ENCODE measurements at places on chromosomes 3 and 15.

DNA sequence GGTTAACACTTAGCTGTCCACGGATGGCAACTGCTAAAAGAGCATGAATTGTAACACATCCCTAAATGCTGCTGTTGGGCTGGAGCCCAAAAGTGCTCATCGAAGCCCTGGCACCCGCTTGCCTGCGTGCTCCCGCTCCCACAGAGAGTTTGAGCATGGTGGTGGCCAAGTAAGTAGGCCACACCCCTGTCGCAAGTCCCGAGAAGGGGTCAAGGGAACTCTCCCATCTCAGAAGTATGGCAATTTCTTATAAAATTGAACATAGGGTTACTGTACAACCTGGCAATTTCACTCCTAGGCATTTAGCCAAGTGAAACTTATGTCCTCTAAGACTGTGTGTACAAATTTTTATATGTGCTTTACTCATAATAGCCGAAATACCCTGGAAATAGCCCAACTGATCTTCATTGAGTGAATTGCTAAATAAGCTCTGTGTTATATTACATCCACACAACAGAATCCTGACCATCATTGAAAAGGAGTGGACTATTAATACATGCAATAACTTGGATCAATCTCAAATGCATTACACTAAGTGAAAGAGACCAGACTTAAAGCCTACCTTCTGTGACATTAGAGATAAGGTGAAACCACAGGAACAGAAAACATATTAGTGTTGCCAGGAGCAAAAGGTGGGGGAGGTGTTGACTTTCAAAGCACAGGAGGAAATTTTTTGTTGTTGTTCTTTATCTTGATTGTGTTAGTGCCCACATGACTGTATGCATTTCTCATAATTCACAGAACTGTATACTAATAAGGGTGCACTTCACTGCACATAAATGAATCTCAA, 1.5 kb upstream of the GCSAM start:
- no peak for DNase-seq

DNA sequence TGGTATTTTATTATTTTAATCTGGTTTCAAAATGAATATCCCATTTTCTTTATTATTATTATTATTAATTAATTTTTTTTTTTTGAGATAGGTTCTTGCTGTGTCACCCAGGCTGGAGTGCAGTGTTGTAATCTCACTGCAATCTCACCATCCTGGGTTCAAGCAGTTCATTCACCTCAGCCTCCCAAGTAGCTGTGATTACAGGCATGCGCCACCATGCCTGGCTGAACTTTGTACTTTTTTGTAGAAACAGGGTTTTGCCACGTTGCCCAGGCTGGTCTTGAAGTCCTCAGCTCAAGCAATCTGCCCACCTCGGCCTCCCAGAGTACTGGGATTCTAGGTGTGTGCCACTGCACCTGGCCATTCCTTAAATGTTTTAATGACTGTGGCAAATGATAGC, 28.6 kb downstream of the DAG1 start:
- no peak for DNase-seq

DNA sequence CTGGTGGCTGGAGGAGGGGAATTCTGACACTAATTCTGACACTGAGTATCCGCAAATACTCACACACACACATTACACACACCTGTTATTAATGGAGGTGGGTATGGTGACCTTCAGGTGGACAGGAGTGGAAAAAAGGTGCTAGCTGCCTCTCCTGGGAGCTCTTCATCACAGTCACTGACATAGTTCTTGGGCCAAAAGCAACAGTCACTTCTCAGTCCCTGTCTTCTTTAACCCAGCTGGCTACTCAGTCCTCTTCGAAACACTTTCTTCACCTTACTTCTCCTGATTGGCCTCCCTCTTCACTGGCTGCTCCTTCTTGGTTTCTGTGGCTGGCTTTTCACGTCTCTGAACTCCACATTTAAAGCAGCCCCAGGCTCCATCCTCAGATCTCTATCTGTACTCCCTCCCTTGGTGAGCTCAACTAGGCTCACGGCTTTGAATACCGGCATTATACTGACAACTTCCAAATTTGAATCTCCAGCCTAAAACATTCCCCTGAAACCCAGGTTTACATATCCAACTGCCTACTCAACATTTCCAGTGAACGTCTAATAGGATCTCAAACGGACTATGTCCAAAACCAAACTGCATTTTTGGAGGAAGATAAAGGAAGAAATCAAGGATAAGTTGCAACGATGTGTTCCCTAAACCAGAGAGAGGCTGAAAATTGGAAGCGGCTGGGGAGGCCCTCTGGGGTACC, 53.2 kb upstream of the HEG1 start:
- no peak for DNase-seq

DNA sequence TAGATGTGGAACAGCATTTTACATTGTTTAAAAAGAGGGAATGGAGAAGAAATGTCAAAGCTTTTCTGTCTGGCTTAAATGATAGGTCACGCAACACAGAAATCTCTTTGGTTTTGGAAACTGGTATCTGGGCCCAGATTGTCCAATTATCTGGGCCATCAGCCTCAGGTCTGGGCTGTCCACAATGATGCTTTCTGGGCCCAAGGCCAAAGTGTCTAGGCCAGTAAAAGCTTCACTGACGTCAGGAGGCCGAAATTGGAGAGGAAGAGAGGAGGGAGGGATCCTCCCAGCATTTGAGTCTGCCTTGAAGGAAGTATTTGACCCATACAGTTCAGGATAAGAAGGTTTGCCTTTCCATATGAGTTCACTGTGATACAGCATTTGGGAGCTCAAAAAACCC, 60.7 kb upstream of the ALDH1A3 start:
- peak; percentile 49 for DNase-seq

DNA sequence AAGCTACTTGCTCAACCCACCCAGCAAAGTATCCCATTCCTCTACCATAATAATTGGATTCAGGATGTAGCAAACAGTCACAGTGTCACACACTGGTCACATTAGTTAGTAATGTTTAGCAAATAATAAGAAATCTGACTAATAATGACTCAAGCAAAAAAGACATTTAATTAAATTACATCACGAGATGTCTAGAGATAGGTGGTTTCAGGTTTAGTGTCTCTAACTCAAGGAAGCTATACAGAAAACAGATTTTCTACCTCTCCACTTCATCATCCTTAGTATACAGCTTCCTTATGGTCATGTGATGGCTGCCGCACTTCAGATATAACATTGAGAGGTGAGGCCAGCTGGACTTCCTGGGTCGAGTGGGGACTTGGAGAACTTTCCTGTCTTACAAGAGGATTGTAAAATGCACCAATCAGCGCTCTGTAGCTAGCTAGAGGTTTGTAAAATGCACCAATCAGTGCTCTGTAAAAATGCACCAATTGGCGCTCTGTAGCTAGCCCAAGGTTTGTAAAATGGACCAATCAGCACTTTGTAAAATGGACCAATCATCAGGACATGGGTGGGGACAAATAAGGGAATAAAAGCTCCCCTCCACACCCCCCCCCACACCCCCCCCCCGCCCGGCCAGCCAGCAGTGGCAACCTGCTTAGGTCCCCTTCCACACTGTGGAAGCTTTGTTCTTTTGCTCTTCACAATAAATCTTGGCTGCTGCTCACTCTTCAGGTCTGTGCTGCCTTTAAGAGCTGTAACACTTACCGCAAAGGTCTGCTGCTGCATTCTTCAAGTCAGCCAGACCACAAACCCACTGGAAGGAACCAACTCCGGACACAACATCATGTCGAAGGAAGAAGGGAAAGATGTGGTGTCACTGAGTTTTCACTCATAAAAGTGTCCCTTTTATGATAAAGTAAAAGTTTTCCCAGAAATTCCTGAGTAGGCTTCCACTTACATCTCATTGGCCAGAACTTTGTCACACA, 24.9 kb upstream of the ARPIN start:
- no peak for DNase-seq

- DNase-seq = no peak
Measured at GRCh38 chr15:55106155-55106554, 90.6 kb downstream of the RSL24D1 start.

- no peak for DNase-seq
Measured at GRCh38 chr3:177362626-177363025, 165.3 kb upstream of the TBL1XR1 start.

GRCh38 chr3:145750657-145751056, 410.3 kb downstream of the PLOD2 start:
- DNase-seq = no peak

- DNase-seq = no peak
Measured at GRCh38 chr15:33026614-33027013, 167.9 kb downstream of the FMN1 start.

- DNase-seq = no peak
Measured at GRCh38 chr15:48334260-48334659, 3.0 kb downstream of the DUT start.

- no peak for DNase-seq
Measured at GRCh38 chr3:72340476-72341379, 507.5 kb downstream of the SHQ1 start.

DNA sequence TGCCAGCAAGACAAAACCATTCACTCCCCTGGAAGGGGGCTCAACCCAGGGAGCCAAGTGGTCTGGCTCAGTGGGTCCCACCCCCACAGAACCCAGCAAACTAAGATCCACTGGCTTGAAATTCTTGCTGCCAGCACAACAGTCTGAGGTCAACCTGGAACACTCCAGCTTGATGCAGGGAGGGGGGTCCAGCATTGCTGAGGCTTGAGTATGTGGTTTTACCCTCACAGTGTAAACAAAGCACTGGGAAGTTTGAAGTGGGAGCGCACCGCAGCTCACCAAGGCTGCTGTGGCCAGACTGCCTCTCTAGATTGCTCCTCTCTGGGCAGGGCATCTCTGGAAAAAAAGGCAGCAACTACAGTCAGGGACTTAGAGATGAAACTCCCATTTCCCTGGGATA, 81.7 kb downstream of the MSL2 start:
- DNase-seq = no peak

GRCh38 chr3:65951836-65952505, 86.7 kb downstream of the MAGI1 start:
- DNase-seq = no peak

- DNase-seq = no peak
Measured at GRCh38 chr3:74372743-74373142, 241.7 kb downstream of the CNTN3 start.

GRCh38 chr3:58013099-58013498, 4.9 kb downstream of the FLNB start:
- DNase-seq = peak; percentile 78

DNA sequence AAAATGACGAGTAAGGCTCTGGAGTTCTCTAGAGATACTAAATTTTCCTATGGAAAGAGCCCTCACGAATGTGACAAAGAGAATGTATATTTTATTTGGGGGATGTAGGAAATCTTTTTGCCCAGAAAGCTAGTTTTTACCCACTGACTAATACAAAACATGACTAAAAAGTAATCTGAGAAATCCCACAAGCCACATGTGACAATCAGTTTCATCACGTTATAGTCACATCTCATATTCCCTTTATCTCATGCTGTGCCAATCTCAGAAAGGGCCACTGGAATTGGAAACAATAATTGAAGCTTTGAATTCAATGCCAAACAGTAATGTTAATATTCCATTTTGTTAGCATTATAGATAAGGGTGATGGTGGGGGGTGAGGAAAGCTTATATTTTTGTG, 509.0 kb upstream of the GOLIM4 start:
- DNase-seq = no peak

Measured in kidney (tissue), 22 donors.